ENCODE measurements at places on chromosomes 6 and 20.

GRCh38 chr6:108254433-108255410 is 6.1 kb downstream of the SNX3 start:
- no peak for DNase-seq

- no peak for DNase-seq
Observed at GRCh38 chr20:47293631-47294030, 62.9 kb downstream of the ZMYND8 start.

- DNase-seq = no peak
Observed at GRCh38 chr6:147614501-147614900, 106.0 kb downstream of the SAMD5 start.

DNA sequence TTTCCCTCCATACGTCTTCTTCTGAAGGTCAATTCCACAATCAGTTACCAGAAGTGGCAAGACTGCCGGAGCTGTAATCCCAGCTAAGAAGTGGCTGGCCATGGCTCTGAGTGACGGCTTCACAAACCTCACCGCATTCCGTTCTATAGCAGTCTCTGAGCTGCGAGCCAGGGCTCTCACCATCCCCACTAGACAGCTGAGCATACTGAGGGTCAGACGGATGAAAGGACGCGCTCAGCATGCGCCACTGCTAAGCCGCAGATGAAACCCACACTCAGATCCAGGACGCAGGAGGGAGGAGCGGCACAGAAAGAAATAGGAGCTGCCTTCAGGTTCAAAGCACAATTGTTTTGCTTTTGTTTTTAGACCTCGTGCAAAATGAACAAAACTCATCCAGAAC is 97.9 kb downstream of the ANKRD60 start:
- DNase-seq = no peak

GRCh38 chr20:6384380-6384779 is 261.6 kb upstream of the FERMT1 start:
- DNase-seq = no peak

DNA sequence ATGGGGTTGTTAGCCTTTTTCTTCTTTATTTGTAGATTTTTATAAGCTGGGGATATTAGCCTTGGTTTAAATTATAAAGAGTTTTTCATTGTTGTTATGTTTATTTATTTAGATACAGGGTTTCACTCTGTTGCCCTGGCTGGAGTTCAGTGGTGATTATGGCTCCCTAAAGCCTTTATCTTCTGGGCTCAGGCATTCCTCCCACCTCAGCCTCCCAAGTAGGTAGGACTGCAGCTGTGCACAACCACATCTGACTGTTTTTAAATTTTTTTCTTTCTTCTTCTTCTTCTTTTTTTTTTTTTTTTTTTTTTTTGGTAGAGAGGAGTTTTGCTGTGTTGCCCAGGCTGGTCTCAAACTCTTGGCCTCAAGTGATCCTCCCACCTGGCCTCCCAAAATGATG is 80.9 kb downstream of the UBE3D start:
- DNase-seq = no peak

GRCh38 chr6:44260451-44261297 is 3.3 kb upstream of the SLC35B2 start:
- no peak for DNase-seq

GRCh38 chr6:135114355-135115145 is 59.9 kb upstream of the HBS1L start:
- no peak for DNase-seq

DNA sequence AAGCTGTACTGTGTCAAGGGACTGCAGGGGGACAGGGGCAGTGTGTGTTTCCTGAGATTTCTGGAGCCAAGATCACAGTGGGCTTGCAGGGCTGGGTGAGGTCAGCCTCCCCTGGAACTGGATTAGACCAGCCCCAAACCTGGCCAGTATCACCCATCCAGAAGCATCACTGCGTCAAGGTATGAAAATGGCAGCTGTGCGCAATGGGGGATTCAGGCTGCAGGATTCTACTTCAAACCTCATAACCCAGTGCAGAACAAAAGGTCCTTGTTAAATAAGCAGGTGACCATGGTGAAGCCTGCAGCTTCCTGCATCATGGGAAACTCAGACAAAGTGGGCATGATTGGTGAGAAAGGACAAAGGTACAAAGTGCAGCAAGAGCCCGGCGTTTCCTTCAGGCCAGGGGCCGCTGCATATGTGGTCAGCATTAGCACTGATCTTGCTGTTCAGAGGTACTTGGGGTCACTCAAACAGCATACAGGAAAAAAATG is 33.4 kb downstream of the TRAF3IP2 start:
- DNase-seq = no peak

GRCh38 chr6:44041461-44042260 is 85.6 kb downstream of the MRPL14 start:
- DNase-seq = peak; percentile 85

DNA sequence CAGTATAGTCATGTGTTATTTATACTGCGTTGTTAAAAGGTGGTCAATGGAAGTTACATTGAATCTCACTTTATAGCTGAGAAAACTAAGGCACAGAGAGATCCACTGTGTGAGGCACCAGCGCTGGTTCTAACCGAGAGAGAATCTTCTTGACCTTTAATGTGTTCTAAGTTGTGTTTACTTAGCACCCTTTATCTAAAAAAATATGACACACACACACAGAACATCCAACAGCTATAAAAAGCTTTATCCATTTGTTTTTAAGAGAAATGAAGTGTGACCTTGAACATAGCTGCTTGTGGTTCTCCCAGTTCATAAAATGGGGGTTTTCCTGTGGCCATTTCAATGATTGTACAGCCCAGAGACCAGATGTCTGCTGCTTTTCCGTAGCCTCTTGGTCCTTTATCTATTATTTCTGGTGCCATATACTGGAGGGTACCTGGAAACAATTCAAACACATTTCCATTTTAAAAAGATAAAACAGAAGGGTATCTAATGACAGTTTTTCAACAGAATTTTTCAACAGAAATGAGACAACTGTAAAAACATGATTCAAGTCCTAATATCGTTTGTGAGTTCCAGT is 54.8 kb upstream of the MAP7 start:
- no peak for DNase-seq

DNA sequence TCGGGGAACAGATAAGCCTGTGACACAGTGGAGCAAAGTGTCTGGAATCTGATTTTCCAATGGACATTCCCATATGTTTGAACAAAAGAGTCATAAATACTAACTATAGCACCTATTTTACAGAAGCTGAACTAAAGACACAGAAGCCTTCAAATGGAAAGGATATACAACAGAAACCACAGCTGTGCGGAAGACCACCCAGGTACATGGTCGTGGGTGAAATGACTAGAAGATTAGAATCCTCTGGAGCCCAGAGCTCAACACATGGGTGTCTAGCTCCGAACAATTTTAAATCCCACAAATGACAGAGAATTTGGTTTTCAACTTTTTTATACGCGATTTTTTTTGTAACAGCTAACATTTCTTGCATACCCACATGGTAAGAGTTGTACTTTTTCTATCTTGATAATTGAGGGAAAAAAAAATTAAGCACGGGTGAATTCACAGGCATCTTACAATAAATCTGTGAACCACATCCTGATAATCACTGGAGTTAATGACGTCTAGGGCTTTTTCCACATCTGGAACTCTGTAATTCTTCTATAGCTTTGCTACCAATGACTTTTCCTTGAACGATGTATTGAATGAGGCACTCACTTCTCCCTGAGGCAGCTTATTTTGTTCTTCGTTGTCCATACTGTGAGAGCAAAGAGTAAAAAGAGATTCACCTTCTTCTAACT is 271.1 kb upstream of the AGPAT4 start:
- DNase-seq = no peak

DNA sequence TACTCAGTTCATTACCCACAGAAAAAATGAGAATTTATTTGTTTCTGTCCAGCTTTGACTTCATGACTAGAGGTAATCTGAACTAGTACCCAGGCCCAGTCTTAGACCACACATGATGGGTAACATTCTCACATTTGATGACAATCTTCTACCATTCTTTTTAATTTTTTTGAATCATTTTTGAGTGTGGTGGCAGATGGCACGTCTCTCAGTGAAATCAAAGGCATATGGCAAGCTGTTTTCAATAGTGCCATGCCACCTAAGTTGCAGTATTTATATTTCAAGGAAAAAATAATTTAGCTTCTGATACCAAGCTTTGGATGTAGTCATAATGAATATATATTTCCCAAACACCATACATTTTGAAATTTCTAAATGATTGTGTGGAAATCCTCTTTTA is 88.8 kb upstream of the HS3ST5 start:
- DNase-seq = no peak

GRCh38 chr6:23584134-23584763 is 541.8 kb upstream of the NRSN1 start:
- DNase-seq = no peak

GRCh38 chr6:108174371-108175175 is 8.8 kb downstream of the NR2E1 start:
- no peak for DNase-seq

DNA sequence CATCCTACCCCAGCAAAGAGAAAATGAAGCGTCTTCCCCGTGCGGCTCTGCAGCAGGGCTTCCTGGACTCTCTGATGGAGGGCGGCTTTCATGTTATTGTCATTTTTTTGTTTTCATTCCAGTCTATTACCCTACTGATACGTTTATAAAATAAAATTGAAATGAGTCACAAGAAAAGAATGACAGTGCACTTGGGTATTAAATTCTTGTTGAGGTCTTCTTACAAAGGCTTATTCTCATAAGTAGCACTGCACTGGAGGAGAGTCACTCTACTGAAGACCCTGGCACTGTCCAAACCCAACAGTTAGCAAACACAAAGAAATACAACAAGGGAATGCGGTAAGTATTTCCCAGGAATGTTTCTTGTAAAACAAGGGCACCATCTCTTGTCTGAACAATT is 379.3 kb downstream of the MAFB start:
- no peak for DNase-seq

DNA sequence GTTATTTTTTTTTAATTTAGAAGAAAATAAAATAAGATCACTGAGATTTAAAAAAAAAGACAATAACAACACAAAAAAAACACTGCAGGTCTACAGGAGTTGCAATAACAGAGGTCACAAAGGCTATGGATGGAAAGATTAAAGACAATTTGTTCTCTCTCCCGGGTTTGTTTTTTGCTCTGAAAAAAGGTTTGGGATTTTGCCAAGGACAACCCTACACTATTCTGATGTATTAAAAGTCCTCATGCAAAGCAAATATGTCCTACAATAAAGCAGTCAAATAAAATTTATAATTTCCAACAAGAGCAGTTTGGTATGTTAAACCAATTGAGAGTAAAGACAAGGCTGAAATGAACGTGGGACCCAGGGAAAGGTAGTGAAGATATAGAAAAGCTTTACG is 55.6 kb downstream of the PTPRK start:
- DNase-seq = no peak

- no peak for DNase-seq
Observed at GRCh38 chr20:11153819-11154218, 480.0 kb upstream of the JAG1 start.

- DNase-seq = no peak
Observed at GRCh38 chr20:4946585-4946984, 54.7 kb downstream of the SLC23A2 start.

DNA sequence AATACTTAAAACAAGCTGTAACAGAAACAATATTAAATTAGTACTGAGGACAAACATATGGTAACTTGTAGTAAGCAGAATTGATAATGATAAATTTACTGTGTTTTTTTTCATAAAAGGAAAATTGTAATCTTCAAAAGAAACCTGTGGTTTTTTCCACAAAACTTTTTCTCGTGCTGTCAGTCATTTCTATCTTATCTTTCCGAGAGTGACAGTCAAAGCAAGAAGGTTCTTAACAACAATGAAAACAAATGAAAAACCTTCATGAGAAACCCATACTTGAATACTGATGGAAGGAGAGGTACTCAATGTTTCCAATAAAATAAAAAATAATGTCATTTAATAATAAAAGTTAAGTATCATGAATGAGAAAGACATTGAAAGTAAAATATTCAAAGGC is 174.0 kb downstream of the TBC1D32 start:
- no peak for DNase-seq

DNA sequence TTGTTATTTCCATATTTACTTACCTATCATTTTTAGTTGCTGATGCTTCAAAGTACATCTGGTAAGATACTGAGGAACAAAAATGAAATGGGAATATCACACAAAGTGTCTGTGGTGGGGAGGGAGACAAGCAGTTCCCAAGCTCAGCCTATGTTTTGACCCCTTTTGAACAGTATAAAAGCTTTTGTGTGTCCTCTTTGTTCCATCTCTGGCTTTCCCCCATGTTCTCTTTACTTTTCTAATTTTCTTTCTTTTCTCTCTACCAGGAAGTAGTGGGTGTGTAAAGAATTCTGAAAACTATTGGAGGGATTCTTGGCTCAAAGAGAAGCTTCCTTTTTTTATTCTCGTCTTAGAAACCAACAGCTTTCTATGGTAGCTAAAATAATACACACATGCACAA is 7.4 kb downstream of the TAAR2 start:
- no peak for DNase-seq

GRCh38 chr20:51119914-51120313 is 97.0 kb upstream of the KCNG1 start:
- DNase-seq = no peak

DNA sequence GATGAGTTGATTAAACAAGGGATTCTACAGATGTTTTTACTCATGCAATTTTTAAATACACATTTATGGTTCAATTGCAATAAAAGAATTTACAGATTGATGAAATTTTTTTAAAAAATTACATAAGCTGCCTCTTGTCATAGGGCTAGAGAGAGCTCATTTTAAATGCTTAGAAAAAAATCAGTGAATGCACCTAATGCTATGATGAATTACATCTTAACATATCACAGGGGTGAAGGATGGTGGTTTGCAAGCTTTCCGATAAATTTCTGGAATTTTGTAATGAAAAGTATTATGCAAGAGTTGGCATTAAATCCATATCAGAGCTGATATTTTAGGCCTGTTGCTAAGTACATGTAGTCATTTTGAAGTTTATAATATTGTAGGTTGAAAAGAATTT is 29.6 kb downstream of the DSE start:
- DNase-seq = no peak

DNA sequence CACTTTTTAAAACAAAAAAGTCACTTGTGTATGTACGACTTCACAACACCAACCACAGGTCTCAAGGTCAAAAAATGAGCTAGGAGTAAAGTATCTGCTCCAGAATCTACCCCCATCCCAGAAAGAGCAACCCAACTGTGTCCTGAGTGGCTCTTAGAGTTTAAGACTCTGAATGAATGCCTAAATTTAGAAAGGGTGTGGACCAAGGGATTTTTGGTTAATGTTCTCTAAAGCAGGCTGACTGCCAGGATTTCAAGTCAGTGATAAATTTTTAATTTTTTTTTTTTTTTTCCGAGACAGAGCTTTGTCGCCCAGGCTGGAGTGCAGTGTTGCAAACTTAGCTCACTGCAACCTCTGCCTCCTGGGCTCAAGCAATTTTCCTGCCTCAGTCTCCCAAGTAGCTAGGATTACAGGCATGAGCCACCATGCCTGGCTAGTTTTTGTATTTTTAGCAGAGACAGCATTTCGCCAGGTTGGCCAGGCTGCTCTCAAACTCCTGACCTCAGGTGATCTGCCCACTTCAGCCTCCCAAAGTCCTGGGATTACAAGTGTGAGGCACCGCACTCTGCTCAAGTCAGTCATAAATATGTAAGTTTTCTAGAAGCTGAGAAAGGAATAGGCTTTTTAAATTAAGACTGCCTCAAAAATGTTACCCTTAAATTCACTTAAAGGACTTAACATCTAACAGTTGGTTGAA is 20.2 kb downstream of the STAU1 start:
- no peak for DNase-seq

- DNase-seq = no peak
Observed at GRCh38 chr6:111474106-111474505, 8.9 kb downstream of the REV3L start.

All from RWPE1 (cell line).